ENCODE measurements at places on chromosomes 7 and 10. TPM values are rescaled to one million over a fixed set of nuclear protein-coding genes. Genes with fewer than 3 reads are reported as not detected.

DNA sequence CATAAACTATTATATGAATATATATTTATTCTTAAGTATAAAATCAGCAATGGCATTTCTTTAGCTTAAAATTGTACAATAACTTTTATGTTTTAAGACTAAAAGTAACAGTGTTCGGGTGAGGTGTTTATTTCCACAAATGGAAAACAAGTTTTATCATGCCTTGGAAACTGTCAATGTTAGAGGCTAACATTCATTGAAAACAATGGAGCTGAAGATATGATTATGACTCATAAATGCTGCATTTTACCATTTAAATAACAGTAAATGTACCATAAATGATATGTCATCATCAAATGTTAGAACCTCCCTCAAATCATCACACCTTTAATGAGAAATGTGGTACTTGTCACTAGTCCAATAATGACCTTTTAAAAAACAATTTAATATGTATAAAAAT lies 897.3 kb downstream of the PCDH15 start:
- H3K4me3 ChIP-seq, result no peak overlapping the region
- no peak overlapping the region for H3K27ac ChIP-seq
- H3K4me1 ChIP-seq, result no peaks in the 10 kb centered on the region
- no peak for DNase-seq
- H3K36me3 ChIP-seq, result no peaks in the 10 kb centered on the region
- H3K27me3 ChIP-seq, result no peaks in the 10 kb centered on the region

GRCh38 chr10:89810908-89811525 lies 109.6 kb downstream of the KIF20B start:
- no peaks in the 10 kb centered on the region for H3K36me3 ChIP-seq
- H3K4me1 ChIP-seq, result no peaks in the 10 kb centered on the region
- no peaks in the 10 kb centered on the region for H3K27me3 ChIP-seq
- no peak overlapping the region for H3K4me3 ChIP-seq
- DNase-seq, result no peak

The ANXA7 gene
- total RNA-seq, result 123 TPM

DNA sequence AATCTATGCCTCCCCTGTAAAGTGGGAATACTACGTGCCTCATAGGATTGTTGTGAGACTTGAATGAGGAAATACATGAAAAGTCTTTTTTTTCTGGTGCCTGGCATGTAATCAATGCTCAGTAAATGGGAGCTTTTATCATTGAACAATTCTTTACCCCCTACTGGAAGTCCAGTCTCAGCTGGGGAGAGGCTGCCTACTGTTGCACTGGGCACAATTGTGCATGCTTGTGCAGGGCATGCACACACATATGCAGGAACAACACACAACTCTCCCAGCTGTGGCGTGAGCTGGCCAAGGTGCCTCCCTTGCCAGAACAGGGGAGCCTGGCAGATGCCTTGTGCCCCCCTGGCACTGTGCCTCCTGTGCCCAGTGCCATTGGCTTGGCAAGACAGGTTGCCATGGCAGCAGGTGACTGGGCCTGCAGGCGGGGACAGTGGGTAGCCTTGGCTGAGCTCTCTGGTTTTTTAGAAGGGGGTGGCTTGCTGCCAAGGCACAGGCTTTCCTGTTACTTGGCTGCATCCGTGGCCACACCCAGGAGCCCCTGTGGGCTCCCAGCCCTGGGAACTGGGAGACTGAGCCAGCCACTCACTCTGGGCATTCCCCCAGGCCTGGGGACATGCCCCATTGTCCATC lies 16.1 kb upstream of the PALD1 start:
- no peak overlapping the region for H3K4me3 ChIP-seq
- no peaks in the 10 kb centered on the region for H3K36me3 ChIP-seq
- peak; percentile 65 for DNase-seq
- peak overlapping the region; percentile 28 for H3K27ac ChIP-seq
- H3K27me3 ChIP-seq, result no peaks in the 10 kb centered on the region

The FAM13C gene
- 6.9 TPM for total RNA-seq

The ECD gene
- total RNA-seq, result 34.9 TPM

DNA sequence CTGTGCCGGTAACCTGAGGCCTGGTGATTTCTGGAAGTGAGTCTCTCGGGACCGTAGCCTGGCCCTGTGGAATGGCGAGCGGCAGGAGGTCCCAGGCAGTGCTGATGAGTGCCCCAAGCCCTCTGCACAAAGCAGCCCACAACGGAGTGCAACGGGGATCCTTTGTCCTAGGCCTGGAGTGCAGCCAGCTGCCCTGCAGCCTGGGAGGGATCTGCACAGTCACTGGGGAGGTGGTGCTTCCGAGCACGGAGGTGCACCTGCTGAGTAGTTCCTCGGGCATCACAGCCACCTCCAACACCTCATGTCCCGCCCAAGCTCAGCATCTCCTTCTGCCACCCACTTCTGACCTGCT lies 162.8 kb upstream of the ZMIZ1 start:
- H3K4me3 ChIP-seq, result no peak overlapping the region
- no peak for DNase-seq
- no peaks in the 10 kb centered on the region for H3K36me3 ChIP-seq
- H3K27me3 ChIP-seq, result no peaks in the 10 kb centered on the region
- no peak overlapping the region for H3K27ac ChIP-seq

- H3K4me1 ChIP-seq, result no peaks in the 10 kb centered on the region
- no peaks in the 10 kb centered on the region for H3K27me3 ChIP-seq
- no peak overlapping the region for H3K27ac ChIP-seq
- no peak for DNase-seq
- no peak overlapping the region for H3K4me3 ChIP-seq
- peaks cover 2% of the 10 kb centered on the region for H3K36me3 ChIP-seq
These were observed 9.3 kb downstream of the ZNF212 start for GRCh38 chr7:149248777-149249176.

- DNase-seq, result no peak
- no peaks in the 10 kb centered on the region for H3K36me3 ChIP-seq
- H3K27ac ChIP-seq, result no peak overlapping the region
- H3K4me3 ChIP-seq, result no peak overlapping the region
- H3K27me3 ChIP-seq, result no peaks in the 10 kb centered on the region
These were observed 217.8 kb upstream of the HPS1 start for GRCh38 chr10:98664329-98665042.

DNA sequence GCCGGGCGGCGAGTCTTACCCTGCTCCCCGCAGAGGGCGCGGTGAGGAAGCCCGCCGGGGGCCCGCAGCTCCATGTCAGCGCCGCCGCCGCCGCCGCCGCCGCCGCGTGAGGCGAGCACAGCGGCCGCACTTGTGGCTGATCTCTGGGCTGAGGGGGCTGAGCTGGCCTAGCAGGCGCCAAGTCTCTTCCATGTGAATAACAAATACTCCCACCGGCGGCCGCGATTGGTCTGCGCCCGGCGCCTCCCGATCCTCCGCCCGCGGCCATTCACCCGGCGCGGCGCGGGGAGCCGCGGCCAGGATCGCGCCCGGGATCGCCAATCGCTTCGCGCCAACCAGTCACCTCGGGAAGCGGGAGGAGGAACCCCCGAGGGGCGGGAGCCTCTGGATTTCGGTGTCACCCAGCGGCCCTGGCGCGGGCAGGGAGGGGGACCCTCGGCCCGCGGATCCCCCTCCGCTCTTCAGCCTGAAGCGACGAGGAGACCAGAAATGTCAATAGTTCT lies at the start of gene GRM8:
Gene GRM8 (minus strand): TSS at position 164 of the 503 bp plus-strand sequence.
- DNase-seq, result no peak
- no peaks in the 10 kb centered on the region for H3K27me3 ChIP-seq
- H3K4me1 ChIP-seq, result peaks cover 15% of the 10 kb centered on the region
- peak within 1 kb of the TSS; percentile 75 for H3K4me3 ChIP-seq

DNA sequence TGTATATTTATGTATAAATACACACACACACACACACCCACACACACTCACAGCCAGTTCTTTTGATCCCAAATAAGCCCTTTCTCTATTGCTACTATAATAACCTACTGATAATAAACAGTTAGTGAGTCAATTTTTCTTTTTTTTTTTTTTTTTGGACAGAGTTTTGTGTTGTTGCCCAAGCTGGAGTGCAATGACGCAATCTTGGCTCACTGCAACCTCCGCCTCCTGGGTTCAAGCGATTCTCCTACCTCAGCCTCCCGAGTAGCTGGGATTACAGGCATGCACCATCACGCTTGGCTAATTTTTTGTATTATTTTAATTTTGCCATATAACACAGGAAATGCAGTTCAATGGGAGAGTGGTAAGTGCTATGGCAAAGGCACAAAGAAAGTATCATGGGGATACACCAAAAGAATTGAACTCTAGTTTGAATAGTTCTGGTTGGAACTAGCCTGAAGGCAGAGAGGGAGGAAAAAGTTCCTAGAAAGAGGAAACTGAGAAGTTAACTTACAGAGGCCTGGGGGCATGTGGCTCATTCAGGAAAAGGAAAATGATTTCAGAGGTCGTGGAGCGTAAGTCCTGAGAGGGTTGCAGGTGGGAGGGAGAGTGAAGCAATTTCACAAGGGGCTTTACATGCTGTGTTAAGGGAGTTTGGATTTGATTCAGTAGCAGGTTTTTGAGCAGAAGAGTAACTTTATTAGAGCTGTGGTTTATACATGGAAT lies 44.4 kb upstream of the JCAD start:
- DNase-seq, result no peak
- no peak overlapping the region for H3K27ac ChIP-seq
- H3K27me3 ChIP-seq, result no peaks in the 10 kb centered on the region
- no peaks in the 10 kb centered on the region for H3K36me3 ChIP-seq

- no peak overlapping the region for H3K27ac ChIP-seq
- H3K27me3 ChIP-seq, result no peaks in the 10 kb centered on the region
- no peaks in the 10 kb centered on the region for H3K36me3 ChIP-seq
- no peak overlapping the region for H3K4me3 ChIP-seq
These were observed 42.4 kb downstream of the CABCOCO1 start for GRCh38 chr10:61705022-61705613.

The SPAG6 gene
- total RNA-seq, result not detected

DNA sequence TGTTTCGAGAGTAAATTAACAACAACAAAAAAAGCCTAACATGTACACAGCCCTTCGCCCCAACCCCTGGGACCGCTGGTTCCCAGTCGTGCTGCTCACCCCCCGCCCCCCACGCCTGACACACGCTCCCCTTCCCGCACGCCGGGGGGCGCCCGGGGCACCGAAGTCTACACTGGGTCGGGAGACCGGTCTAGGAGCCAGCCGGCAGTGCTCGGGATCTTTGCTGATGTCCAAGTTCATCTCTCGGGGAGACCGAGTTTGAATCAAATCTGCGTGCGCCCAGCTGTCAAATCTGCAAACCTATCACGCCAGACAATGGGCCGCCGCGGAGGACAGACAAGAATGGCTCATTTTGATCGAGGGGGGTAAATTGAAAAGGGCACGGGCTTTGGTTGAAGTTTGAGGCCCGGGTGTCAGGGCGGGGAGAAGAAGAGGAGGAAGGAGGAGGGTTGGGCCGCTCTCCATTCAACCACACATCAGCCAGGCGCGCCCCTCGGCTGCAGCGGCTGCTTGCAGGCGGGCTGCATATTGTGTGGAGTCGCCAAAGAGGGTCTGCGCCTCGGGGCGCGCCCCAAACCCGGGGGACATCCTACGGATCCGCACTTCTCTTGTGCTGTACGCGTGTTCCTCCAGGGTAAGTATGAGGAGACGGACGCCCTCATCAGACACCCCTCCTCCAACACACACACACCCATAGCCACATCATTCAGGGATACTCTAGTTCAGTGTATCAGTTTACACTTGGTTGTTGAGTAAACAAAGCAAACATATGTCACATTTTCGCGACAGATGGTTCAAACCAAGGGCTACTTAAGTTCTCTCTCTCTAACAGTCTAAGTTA lies 1.3 kb upstream of the GFRA1 start:
- no peaks in the 10 kb centered on the region for H3K36me3 ChIP-seq
- peak overlapping the region; percentile 60 for H3K4me3 ChIP-seq
- peak overlapping the region; percentile 42 for H3K27ac ChIP-seq
- peak; percentile 58 for DNase-seq
- peaks cover 45% of the 10 kb centered on the region for H3K27me3 ChIP-seq
- H3K4me1 ChIP-seq, result no peaks in the 10 kb centered on the region

The PDK4 gene
- 797 TPM for total RNA-seq

GRCh38 chr10:124158592-124158991 lies 65.2 kb upstream of the CHST15 start:
- H3K4me3 ChIP-seq, result no peak overlapping the region
- H3K4me1 ChIP-seq, result peaks cover 10% of the 10 kb centered on the region
- no peak overlapping the region for H3K27ac ChIP-seq
- no peak for DNase-seq

The LRRC4 gene
- total RNA-seq, result 3.2 TPM

DNA sequence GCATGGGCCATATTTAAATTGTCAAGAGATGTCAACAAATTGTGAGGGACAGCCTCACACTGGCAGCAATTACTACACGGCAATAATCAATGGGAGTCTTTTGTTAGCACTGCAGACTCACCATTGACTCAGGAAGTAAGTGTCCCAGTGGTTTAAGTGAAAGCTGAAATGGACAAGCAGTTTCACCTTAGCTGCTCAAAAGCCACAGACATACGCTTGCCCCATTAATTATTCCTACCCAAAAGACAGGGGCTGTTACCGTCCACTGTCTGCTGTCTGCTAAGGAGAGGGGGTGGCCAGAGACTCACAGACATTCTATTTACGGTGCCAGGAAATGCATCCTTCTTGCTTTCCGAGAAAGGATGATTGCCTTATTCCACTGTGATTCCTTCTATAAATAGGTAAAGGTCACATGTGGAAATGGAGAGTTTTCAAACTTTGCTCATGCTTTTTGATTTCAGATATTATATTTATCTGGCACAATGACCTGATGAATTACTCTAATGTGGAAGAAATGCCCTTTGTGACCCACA lies 309.7 kb upstream of the NFE2L3 start:
- no peak overlapping the region for H3K4me3 ChIP-seq
- no peaks in the 10 kb centered on the region for H3K4me1 ChIP-seq
- H3K27ac ChIP-seq, result no peak overlapping the region
- peaks cover 6% of the 10 kb centered on the region for H3K27me3 ChIP-seq
- H3K36me3 ChIP-seq, result no peaks in the 10 kb centered on the region

The FLNC gene
- total RNA-seq, result 7.5 TPM

GRCh38 chr10:95976362-95977229 lies 66.8 kb upstream of the CCNJ start:
- no peaks in the 10 kb centered on the region for H3K36me3 ChIP-seq
- H3K4me3 ChIP-seq, result no peak overlapping the region
- no peak for DNase-seq
- H3K27ac ChIP-seq, result no peak overlapping the region
- H3K4me1 ChIP-seq, result no peaks in the 10 kb centered on the region

GRCh38 chr10:19654576-19654975 lies 161.7 kb upstream of the PLXDC2 start:
- no peak overlapping the region for H3K4me3 ChIP-seq
- no peaks in the 10 kb centered on the region for H3K27me3 ChIP-seq
- DNase-seq, result no peak
- no peak overlapping the region for H3K27ac ChIP-seq
- H3K4me1 ChIP-seq, result no peaks in the 10 kb centered on the region
- H3K36me3 ChIP-seq, result no peaks in the 10 kb centered on the region

The HERPUD2 gene
- 39.7 TPM for total RNA-seq

- H3K4me1 ChIP-seq, result peaks cover 6% of the 10 kb centered on the region
- H3K36me3 ChIP-seq, result no peaks in the 10 kb centered on the region
- H3K27ac ChIP-seq, result no peak overlapping the region
- no peak overlapping the region for H3K4me3 ChIP-seq
- no peaks in the 10 kb centered on the region for H3K27me3 ChIP-seq
These were observed 76.0 kb upstream of the PDGFA start for GRCh38 chr7:595621-596010.

The EBF3 gene
- total RNA-seq, result 4.2 TPM

- H3K4me1 ChIP-seq, result peaks cover 25% of the 10 kb centered on the region
- peak overlapping the region; percentile 88 for H3K27ac ChIP-seq
- H3K4me3 ChIP-seq, result no peak overlapping the region
- no peaks in the 10 kb centered on the region for H3K27me3 ChIP-seq
- no peak for DNase-seq
- no peaks in the 10 kb centered on the region for H3K36me3 ChIP-seq
These were observed 112.7 kb downstream of the CCNY start for GRCh38 chr10:35448687-35449662.
